Activated CD4-positive, alpha-beta memory T cell treated with anti-CD3 and anti-CD28 coated beads, Interleukin-2, amount 10 ng/mL, durations not matched to agents 7 days and 5 days (primary cell): ENCODE measurements at places on chromosomes 5 and 9. TPM values are rescaled to one million over a fixed set of nuclear protein-coding genes. Genes with fewer than 3 reads are reported as not detected.

GRCh38 chr5:159978358-159978757 lies 30.6 kb upstream of the TTC1 start:
- no peak for DNase-seq

- peak; percentile 55 for DNase-seq
These were observed 6.7 kb upstream of the SFXN1 start for GRCh38 chr5:175471628-175472027.

The SV2C gene
- total RNA-seq: 0.33 TPM

DNA sequence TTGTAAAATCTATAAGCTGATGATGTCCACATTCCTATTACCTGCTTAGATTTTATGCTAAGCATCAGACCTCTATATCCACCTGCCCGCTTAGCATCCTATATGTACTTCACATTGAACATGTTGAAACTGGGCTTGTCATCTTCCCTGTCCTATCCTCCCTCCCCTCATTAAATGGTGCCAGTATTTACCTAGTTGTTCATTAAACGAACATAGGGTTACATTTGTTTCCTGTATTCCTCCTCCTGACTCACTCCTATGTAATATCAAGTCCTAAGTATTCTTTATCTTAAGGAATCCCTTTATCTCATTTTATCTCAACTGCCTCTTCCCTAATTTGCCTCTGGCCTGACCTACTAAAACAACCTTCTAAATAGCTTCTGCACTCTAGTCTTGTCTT lies 177.8 kb upstream of the MEF2C start:
- no peak for DNase-seq

GRCh38 chr9:37508834-37509206 lies 23.1 kb downstream of the POLR1E start:
- DNase-seq: no peak

The SYNPO gene
- 0.08 TPM for total RNA-seq

The ZDHHC21 gene
- total RNA-seq: 7.5 TPM

The CDC20B gene
- 0.13 TPM for total RNA-seq

The PCDHGA3 gene
- total RNA-seq: not detected

GRCh38 chr5:4704951-4705350 lies 435.2 kb upstream of the ADAMTS16 start:
- no peak for DNase-seq

DNA sequence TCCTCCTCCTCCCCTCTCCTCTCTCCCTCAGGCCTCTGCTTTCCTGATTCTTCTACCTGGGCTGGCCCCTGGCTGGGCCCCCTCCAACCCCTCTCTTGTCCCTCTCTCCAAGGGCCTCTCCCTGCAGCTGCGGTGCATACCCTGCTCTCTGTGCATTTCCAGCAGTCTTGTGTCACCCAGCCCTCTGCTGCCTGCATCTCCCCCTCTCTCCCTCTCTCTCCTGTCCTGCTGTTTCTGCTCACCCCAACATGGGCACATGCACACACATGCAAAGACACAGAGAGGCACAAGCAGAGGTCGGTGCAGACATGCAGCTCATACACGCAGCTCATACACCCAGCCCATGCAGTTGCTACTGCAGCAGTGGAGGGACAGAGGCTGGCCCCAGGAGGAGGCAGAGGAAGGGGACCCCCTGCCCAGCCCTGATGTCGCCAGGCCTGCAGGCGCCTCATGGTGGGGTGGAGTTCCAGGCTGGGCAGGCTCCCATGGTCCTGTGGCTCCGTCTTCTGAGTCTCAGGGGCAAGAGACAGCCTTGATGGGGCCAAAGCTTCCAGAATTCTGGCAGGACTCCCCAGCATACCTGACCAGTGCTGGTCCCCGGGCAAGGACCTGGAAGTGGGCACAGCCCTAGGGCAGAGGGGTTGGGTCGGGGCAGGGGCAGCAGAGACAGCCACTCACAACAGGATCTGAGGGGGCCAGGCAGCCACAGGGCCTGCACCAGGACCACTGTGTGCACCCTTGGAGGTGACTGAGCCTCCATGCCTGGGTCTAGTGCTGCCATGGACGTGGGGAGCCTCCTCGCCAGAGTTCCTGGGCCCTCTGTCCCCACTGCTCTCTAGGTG lies 216.9 kb downstream of the C9orf50 start:
- DNase-seq: no peak

The UBAP1 gene
- 35.6 TPM for total RNA-seq

DNA sequence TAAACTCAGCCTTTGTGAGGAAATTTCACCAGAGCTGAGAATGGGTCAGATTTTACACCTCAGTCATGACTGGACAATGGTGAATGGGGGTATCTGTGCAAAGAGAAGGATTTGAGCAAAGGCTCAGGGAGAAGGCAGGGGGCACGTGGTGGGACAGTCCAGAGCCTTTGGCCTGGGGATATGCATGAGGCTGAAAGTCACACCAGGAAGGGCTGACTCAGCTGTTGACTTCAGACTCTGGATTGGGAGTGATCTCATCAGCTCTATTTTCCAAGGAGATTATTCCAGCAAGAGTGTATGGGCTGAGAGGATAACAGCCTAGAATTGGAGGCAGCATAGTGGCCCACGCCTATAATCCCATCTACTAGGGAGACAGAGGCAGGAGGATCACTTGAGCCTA lies 53.6 kb downstream of the SAXO1 start:
- no peak for DNase-seq

DNA sequence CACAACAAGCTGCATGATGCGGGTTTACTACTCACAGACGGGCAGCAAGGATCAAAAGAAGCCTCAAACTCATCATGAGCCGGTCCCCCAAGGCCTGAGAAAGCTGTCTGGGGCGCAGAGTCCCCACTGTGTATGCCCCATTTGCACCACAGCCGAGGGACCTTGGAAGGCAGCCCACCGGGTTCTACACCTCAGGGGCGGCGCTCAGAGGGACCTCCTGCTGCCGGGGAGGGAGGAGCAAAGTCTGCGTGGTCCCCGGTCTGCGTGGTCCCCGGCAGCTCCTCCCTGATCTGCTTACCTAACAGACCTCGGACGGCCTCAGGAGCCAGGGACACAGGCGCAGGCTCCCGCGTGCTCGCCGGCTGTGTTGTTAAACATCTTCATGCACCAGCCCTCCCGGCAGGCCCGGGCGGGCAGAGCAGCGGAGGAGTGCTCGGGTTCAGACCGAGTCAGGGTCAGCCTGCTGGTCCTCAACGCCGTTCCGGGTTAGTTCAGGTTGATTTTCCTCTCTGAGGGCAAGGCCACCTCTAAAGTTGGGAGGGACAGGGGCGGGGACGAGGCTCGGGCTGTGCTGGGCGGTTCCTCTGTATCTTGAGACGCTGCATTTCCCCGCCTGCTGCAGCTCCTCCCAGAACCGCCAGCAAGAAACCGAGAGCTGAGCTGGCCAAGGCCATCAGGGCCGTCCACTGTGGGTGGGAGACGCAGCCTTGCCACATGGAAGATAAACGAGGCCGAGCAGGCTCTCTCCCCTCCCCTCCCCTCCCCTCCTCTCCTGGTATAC lies 74.6 kb downstream of the MRPL36 start:
- DNase-seq: peak; percentile 57

- DNase-seq: no peak
These were observed 70.3 kb upstream of the ANGPTL2 start for GRCh38 chr9:127192744-127193143.

DNA sequence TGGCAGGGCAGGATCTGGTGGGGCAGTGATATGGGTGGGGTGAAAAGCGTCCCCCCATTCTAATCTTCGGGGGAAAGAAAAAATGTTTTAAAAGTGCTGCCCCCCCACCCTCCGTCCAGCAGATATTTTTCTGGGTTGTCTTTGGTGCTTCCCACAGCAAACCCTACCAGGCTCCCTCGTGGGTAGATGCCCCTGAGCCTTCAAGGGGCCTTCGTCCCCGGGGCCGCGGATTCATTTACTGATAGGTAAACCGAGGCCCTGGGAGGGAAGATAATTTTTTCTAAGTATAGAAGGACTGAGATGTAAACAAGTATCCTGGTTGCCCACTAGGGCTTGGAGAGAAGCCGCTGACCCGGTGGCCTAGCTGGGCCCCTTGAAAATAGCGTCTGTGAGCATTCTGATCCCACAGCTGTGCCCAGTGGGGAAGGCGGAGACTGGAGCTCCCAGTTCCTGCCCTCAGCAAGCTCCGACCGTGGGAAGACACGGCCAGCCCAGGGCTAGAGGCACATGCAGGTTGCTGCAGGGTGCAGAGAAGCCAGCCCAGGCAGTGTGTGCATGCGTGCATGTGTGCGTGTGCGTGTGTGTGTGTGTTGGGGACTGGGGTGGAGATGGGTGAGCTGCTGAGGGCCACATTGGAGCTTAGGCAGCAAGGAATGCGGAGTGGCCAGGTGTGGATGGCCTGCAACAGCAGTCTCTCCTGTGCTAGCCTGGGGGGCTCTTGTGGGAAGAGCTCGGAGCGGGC lies 6.0 kb upstream of the RXRA start:
- no peak for DNase-seq

The PCDHGA7 gene
- not detected for total RNA-seq

DNA sequence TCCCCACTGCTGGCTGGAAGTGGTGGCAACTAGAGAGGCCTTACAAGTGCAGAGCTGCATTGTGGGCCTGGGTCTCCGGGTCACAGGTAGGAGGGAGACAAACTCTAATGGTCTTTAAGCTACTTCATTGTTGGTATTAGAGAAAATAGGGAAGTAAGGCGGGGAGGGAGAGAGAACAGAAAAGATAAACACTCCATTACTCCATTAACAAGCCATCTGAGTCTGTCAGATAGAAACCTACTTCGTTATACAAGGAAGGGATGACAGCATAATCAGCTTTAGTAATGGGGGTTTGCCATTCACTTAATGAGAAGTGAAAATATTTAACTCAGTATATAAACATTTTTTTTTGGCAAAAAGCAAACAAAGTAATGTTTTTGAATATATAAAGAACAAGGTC lies 107.4 kb downstream of the TLE1 start:
- no peak for DNase-seq

- DNase-seq: no peak
These were observed 895.1 kb downstream of the TLE1 start for GRCh38 chr9:80794197-80794596.

The PCA3 gene
- total RNA-seq: not detected

DNA sequence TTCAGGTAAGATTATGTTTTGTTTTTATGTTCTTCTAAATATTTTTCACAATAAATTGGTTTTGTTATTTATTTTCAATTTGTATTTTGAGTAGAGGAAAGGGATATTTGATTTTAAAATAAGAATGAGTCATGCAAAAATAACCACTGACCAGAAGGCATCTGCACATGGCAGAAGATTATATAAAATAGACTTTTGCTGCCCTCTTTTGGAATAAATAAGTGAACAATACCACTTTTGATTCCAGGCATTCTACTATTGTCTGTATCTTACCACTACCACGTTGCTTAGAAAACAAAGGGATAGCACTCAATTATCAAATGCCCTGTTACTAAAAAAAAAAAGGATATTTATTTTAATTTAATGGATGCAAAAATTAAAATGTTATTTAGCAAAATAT lies 227.3 kb upstream of the ITGA1 start:
- no peak for DNase-seq

DNA sequence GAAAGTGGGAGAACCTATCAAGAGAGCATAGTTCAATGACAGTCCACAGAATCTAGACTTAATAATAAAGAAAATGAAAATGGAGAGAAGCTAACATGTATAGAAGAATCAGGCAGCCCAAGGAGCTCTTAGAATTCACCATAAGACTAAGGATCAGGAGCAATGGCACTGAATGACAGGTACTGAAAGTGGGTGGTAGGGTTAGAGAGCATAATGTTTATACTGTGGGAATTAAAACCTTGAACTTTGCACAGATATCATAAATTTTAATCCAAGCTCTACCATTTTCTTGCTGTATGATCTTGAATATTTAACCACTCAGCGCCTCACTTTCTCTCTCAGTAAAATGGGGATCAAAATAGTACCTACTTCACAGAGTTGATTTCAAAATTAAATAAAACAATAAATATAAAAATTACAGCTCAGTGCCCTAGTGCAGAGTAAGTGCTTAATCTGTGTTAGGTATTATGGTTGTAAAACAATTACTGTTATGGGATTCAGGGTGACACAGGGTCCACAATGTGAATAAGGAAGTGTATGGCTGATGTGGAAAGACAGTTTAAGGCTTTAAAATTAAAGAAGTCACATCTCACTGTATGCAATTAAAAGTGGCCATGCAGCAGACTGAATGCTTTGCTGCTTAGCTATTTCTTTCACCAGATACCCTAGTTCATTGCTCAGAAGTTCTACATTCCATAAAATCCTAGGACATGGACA lies 319.8 kb downstream of the HINT1 start:
- no peak for DNase-seq

The ITK gene
- total RNA-seq: 249 TPM

DNA sequence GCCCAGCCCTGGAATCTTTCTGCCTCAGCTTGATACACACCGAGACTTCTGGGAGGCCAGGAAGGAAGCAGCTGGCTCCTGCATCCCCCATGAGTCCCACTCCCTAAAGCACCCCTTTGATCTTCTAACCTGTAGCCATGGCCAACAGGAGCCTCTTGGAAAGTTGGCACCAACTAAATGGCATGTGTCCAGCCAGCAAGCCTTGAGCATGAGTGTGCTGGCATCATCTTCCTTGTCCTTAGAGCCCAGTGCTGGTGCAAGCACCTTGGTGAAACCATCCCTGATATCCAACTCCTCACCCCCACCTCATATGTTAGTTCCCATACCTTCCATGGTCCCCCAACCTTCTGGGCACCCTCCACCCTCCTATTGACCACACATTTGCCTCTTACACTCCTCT lies 130.4 kb downstream of the CRB2 start:
- no peak for DNase-seq

- DNase-seq: no peak
These were observed 27.6 kb upstream of the SPATA31E1 start for GRCh38 chr9:87855061-87855460.

DNA sequence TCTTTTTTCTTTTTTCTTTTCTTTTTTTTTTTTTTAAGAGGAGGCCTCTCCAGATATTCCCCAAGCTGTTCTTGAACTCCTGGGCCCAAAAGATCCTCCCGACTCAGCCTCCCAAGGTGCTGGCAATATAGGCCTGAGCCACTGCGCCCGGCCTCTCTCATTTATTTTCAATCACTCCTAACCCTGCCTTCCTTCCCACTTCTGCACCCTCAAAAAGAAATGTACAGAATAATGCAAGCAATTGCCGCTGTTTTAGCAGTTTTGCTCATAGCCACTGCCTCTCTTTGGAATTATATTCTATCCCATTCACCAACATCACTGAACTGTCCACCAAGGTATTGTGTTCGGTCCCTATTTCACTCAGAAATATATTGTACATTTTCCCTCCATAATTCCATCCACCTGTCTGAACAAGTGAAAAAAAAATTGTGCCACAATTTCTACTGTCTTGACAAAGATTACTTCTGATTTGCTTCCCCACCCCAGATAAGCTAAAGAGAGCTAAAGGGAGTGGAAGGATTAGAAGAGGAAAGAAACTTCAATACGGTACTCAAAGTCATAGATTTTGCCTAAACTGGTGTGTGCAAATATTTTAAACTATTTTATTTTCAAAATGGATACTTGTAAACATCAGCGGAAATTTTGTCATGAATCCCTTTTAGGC lies 1.9 kb downstream of the FNBP1 start:
- no peak for DNase-seq

DNA sequence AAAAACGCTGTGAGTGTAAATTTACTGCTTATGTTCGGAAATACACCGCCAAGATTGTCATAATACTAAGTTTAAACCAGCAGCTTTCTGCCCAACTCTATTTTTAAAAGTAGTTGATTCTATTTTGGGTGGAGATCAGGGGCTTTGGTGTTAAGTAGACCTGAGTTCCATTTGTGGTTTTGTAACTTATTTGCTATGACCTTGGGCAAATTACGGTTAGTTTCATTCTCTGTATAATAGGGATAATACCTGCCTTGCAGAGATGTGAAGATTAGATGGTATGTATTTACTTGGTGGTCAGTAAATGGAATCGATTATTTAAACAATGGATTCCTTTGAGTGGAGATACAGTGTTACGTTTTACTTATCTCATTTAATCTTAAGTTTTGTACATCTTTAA lies 1.6 kb downstream of the RAD23B start:
- DNase-seq: no peak

GRCh38 chr5:137730336-137730735 lies 5.6 kb downstream of the KLHL3 start:
- DNase-seq: no peak

The ENG gene
- 13.1 TPM for total RNA-seq
